ENCODE measurements at places on chromosomes 1 and 21. TPM values are rescaled to one million over a fixed set of nuclear protein-coding genes. Genes with fewer than 3 reads are reported as not detected.

The CSMD2 gene
- 3.4 TPM for total RNA-seq

The OR2T35 gene
- total RNA-seq, result not detected

DNA sequence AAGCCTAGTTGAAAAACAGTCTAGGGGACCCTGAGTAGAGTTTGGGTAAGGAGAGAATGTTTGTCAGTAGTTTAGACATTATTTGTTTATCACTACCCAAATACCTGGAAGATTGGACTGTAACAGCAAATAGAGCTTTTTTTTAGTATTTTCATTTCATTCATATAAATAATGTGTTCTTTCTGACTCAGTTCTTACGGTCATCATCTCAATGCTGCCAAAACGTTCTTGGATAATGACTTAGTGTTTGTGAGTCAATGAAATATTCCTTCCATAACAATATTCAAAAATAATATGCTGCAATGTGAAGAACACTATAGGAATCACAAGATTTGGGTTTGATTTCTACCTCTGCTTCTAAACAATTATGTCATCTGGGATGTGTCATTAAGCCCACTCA is 400.0 kb upstream of the PKN2 start:
- no peaks in the 10 kb centered on the region for H3K27me3 ChIP-seq
- no peak overlapping the region for H3K27ac ChIP-seq
- no peaks in the 10 kb centered on the region for H3K4me1 ChIP-seq
- no peak for DNase-seq

GRCh38 chr1:229835226-229835625 is 209.2 kb downstream of the URB2 start:
- no peaks in the 10 kb centered on the region for H3K27me3 ChIP-seq
- H3K4me1 ChIP-seq, result no peaks in the 10 kb centered on the region
- no peak overlapping the region for H3K27ac ChIP-seq

DNA sequence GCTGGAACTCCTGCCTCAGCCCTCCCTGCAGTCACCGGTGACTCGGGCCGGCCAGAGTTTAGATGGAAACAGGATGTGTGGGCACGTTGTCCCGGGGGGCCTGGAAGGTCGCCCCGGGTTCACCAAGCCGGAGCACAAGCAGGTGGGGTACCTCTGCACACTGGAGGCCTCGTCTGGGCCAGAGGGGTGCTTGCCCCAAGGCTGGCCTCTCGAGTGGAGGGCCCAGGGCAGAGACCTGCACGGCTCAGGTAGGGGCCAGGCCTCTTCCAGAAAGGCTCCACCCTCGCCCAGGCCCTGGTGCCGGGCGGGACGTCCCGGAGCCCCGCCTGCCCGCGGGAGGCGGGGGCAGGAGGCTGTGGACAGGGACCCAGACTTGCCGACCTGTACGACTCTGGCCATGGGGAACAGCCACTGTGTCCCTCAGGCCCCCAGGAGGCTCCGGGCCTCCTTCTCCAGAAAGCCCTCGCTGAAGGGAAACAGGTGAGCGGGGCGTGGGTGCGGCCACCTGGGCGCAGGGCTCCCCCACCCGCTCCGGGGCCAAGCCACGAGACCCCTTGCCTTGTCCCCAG is at the start of gene PLEKHN1:
Gene PLEKHN1 (plus strand): TSS at position 348 of the 569 bp plus-strand sequence. CDS start 50 bp downstream, at position 398.
- DNase-seq, result no peak
- peak within 1 kb of the TSS; percentile 51 for H3K4me3 ChIP-seq
- peaks cover 13% of the 10 kb centered on the region for H3K27me3 ChIP-seq
- no peak within 1 kb of the TSS for H3K27ac ChIP-seq
- H3K36me3 ChIP-seq, result peaks cover 6% of the 10 kb centered on the region
- H3K4me1 ChIP-seq, result peaks cover 8% of the 10 kb centered on the region

DNA sequence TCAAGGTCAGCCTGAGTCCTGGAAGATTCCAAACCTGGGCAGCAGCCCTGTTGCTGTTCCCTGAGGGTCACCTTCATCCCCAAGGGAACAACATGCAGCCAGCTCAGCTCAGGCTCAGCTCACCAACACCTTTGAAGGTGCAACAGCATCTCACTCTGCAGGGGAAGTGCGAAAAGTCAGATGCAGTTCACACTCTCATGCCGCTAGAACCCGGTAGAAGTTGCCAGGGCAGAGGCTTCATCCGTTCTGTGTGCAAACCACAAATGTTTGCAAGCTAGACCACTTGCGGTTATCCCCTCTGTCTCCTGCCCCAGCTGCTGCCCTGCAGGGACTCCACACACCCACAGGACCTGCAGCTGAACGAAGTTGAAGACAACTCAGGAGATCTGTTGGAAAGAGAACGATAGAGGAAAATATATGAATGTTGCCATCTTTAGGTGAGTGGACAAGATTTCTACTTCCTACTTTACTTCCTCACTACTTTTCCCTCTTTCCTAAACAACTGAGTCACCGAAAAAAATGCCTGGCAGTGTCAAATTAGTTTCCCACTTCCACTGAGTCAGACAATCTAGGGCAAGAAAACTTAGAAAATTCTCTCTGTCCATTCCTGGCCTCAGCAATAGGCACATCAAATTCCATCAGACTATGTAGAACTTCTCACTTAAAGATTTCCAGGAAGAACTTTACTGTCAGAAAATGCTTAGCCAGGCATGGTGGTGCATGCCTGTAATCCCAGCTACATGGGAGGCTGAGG is 1.8 kb upstream of the FCRL6 start:
- no peak for DNase-seq
- no peak overlapping the region for H3K4me3 ChIP-seq
- no peak overlapping the region for H3K27ac ChIP-seq
- H3K4me1 ChIP-seq, result no peaks in the 10 kb centered on the region

- H3K27ac ChIP-seq, result peak overlapping the region; percentile 12
- H3K27me3 ChIP-seq, result no peaks in the 10 kb centered on the region
- peak; percentile 36 for DNase-seq
- peak overlapping the region; percentile 67 for H3K4me3 ChIP-seq
- H3K4me1 ChIP-seq, result peaks cover 11% of the 10 kb centered on the region
- H3K36me3 ChIP-seq, result no peaks in the 10 kb centered on the region
Observed at GRCh38 chr21:25639551-25640201, 618 bp downstream of the JAM2 start.

- no peaks in the 10 kb centered on the region for H3K36me3 ChIP-seq
- H3K4me1 ChIP-seq, result no peaks in the 10 kb centered on the region
- no peak for DNase-seq
- H3K27ac ChIP-seq, result no peak overlapping the region
- no peaks in the 10 kb centered on the region for H3K27me3 ChIP-seq
Observed at GRCh38 chr1:172905452-172905851, 145.3 kb downstream of the TNFSF18 start.
